ENCODE measurements at places on chromosomes 3 and 15. TPM values are rescaled to one million over a fixed set of nuclear protein-coding genes. Genes with fewer than 3 reads are reported as not detected.

DNA sequence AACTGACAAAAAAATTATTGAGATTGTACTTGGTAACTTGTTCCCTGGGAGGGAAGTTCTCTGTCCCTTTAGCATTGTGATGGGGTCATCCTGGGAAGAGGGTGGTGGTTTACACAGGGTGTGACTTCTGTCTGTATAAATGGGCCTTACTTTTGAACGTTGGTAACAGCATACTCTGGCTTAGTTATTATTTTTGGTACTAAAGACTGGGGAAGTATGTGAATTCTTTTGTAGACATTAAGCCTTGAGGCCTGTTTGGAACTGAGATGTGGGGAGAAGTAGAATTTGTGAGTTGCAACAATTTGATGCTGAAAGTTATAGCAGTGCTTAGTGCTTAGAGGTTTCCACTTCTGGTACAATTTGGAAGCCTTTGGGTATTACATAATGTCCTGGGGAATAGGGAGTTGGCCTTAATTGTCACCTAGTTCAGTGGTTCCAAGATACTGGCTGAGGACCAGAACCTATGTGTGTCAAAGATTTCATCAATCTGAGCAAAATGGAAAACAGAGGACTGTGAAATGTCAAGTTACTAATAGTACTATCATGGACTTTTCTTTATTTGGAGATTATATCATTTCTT is 15.9 kb downstream of the TLNRD1 start:
- DNase-seq, result no peak

DNA sequence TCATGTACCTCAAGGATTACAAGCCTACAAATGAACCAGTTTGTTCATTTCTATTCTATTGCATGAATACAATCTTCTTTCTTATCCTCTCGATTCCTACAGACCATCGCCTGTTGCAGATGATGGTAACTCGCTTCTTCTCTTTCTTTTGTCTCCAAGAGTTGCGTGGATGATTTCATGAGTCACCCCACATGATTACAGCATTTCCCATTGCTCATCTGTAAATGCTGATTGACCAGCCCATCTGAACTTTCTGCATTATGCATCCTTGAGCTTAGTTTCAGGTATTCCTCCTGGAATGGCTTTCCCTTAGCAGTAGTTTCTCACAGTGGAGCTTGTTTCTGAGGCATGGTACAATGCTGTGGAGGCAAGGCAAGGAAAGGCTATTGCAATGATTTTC is 109.6 kb upstream of the TOPAZ1 start:
- no peak for DNase-seq

DNA sequence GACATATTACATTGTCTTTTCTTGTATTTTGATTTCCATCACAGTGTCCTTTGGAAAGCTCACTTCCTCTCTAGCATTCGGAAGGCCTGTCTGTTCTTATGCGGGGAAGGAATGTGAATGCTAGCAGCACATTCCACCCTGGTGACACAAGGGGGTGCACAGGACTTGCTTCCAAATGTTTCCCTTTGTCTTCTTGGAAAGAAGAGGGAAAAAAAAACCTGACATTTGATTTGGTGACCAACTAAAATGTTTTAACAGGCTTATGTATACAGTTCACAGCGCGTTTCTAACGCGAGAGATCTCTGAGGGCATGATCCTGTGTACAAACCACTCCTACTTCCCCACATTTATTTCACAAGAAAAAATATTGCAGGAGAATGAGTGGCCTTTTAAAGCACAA is 107.6 kb upstream of the FXR1 start:
- no peak for DNase-seq

The CASR gene
- not detected for total RNA-seq

DNA sequence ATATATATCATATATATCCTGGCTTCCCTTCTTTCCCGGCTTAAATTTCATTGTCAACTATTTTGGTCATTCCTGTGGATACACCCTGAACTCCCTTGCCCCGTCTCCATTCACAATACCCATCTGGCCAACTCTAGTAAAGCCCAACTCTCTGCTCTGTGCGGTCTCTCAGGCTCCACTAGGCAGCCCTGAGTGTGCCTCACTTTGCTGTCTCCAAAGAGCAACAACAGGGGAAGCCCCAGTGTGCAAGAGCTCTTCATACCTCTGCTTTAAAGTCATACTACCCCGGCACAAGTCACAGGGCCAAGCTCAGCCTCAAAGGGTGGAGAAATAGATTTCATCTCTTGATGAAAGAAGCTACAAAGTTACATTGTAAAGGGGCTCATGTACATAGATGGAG is 18.9 kb upstream of the FEM1B start:
- DNase-seq, result no peak

The TFG gene
- total RNA-seq, result 74.0 TPM

DNA sequence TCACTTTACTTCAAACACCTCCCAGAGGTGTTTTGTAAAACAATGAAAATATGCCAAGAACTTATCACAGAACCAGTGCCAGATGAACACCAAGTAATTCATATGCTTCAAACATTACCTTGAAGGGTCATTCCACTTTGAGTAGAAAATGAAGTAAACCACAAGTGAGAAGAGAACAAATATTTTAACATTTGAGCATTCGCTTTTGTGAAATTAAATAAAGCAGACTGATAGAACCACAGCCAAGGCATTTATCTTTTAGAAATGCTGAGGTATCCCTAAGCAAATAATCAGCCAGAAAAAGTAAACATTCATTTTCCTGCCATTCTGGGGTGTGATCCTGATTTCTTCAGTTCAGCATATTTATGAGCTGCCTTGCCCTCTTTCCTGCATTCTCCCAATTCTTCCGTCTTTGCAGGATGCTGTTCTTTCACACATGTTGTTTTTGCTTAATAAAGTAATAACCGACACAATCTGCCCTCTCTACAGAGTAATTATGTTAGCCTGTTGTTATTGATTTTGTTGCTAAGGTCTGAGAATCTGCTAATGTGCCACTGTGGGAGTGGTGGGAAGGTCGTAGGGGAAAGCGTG is 235.6 kb upstream of the TGFBR2 start:
- DNase-seq, result no peak

The ARHGAP31 gene
- total RNA-seq, result 2.1 TPM

DNA sequence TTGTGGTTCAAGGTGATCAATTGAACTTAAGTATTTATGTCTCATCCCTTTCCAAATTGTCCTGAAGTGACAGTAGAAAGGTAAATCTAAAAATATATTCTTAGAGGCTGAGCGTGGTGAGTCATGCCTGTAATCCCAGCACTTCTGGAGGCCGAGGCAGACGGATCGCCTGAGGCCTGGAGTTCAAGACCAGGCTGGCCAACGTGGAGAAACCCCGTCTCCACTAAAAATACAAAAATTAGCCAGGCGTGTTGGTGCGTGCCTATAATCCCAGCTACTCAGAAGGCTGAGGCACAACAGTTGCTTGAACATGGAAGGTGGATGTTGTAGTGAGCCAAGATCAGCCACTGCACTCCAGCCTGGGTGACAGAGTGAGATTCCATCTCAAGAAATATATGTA is 226.6 kb downstream of the DPH6 start:
- DNase-seq, result no peak

All from activated naive CD4-positive, alpha-beta T cell treated with anti-CD3 and anti-CD28 coated beads, Interleukin-2, amount 50 U/mL, for 72 hours (primary cell).